ENCODE measurements at places on chromosomes 3 and 15. TPM values are rescaled to one million over a fixed set of nuclear protein-coding genes. Genes with fewer than 3 reads are reported as not detected.

DNA sequence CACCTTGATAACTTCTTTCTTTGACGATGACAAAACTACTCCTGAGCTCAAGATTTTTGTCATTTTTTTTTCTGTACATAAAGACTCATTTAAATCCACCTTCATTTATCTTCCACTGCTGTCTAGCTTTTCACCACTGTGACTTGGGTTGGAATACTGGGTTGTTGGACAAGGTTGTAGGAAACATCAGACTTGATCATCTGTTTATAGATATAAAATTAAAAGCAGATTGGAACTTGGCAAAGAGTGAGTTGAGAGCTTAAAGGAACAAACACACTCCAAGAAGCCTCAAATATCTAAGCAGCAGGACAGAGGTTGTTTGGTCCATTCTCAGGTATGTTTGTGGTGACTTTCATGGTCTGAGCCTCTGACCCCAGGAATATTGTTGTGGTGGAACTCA lies 141.7 kb upstream of the NDN start:
- no peak for DNase-seq

DNA sequence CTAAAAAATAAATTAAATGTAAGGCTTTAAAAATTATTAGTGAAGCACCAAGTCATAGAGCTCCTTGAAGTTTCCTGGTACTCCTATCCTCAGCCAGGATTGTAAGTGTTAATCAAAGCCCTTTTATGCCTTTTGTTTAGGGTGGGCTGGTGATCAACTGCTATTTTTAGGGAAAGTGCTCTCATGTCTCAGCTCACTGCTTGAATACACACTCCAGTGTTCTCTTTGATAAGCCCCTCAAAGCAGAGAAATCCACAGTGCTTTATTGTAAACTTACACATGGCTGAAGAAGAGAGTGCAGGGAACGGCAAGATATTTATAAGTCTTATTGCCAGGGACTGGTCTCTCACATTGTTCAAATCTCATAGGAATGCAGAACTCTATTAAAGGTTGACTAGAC lies 156.4 kb upstream of the AZI2 start:
- DNase-seq: no peak

- DNase-seq: no peak
These were observed 8.6 kb upstream of the ADAM10 start for GRCh38 chr15:58758141-58758540.

- DNase-seq: no peak
These were observed 222.4 kb upstream of the LRIG1 start for GRCh38 chr3:66723231-66723630.

DNA sequence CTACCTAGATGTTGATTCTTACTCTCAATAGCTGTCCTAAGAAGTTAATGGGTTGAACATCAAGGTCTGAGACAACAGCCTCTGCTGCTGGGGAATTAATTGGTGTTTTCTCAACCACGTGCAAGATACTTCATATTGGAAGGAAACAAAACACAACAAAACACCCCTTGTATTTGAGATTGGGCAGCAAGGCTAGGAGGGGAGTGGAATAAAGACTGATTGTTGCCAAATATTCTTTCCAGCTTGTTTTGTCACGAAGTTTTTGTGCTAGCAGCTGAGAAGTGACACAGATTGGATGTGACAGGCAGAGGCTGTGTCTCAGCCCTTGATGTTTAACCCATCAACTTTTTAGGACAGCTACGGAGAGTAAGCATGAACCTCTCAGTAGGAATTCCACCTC lies 808.4 kb downstream of the IGSF11 start:
- no peak for DNase-seq

Gene FANCD2OS
- not detected for polyA plus RNA-seq

- no peak for DNase-seq
These were observed 10.4 kb upstream of the TMEM202 start for GRCh38 chr15:72387741-72388140.

Gene FETUB
- polyA plus RNA-seq: not detected

- no peak for DNase-seq
These were observed 142.0 kb upstream of the UBE2E1 start for GRCh38 chr3:23663661-23664186.

Gene ZNF385D
- polyA plus RNA-seq: 2.2 TPM

DNA sequence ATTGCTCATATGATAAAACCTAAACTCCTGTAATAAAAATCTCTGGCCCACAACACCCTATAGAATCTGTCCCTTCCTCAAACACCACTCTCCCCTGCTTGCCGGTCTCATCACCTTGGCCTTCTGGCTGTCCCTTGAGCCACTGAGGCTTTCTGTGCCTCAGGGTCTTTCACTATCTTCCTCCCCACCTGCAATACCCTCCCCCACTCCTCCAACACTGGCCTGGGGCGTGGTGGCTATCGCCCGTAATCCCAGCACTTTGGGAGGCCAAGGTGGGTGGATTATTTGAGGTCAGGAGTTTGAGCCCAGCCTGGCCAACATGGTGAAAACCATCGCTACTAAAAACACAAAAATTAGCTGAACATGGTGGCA lies 3.3 kb upstream of the CSK start:
- no peak for DNase-seq

Data from large intestine (tissue), 12 donors.